Midbrain (tissue), 1 donor: ENCODE measurements at places on chromosomes 7 and 10.
A peak's percentile ranks its signal among the peaks of the same experiment; 100 is the strongest.

DNA sequence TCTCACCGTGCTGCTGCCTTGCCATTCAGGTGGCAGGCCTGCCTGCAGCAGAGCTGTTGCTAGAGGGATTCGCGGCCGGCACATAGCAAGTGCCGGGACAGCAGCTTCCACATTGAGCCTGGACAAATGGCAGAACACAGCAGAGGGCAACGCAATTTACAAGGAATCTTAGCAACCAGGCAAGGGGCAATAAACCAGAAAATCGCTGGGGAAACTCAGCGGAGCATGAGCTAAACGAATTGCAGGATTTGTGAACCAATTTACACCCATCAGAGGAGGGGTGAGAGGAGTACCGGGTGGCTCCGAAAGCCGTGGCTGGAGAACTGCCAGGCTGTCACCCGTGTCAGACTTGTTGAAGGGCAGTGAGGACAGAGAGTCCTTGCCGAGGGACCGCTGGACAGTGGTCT is 58.6 kb upstream of the LOXL4 start:
- peak; percentile 9 for DNase-seq

DNA sequence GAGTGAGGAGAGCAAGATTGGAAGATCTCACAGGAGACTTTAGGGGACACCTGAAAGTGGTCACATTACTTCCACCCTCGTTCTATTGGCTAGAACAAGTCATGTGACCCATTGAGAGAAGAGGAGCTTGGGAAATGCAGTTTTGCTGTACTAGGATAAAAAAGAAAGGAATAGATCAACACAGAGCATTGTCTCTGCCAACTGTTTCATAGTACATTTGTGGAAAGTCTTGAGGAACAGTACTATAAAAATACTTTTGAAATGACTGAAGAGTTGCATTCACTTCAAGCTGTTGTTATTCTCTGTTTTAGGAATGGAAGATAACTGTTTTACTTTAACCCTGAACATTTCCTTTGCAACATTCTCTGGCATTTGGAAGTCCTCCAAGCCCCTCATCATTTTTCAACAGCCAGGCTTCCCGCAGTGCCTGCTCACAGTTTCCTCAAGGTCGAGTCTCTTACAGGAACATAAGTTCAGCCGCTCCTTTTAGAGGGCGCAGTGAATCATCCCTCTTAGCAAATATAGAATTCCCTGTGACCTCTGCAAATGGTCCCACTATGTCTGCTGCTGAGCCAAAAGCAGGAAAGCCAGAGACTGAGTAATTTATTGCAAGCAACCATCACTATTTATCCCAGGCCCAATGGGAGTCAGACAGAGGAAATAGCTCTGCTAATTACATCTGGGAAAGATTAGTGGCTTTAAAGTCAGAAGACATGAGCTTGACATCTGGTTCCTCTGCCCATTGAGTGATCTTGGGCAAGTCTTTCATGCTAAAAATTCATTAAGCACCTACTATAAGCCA is 40.7 kb downstream of the MRPL32 start:
- DNase-seq: no peak

DNA sequence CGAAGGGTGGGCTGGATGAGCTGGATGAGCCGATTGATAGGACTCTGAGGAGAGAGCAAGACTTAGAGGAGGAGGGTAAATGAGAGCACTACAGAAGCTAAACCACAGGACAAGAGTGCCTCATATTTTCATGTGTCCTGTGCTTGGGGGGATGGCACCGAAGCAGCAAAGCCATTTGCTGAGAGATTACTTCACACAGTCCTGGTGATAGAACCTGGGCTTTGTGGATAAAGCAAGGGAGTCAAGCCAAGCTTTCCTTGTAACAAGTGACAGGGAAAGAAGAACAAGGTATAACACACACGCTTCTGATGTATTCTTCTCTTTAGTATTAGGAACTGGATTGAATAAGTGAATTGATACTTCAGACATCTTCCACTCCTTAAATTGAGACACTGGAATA is 253.7 kb downstream of the ANKRD7 start:
- no peak for DNase-seq

DNA sequence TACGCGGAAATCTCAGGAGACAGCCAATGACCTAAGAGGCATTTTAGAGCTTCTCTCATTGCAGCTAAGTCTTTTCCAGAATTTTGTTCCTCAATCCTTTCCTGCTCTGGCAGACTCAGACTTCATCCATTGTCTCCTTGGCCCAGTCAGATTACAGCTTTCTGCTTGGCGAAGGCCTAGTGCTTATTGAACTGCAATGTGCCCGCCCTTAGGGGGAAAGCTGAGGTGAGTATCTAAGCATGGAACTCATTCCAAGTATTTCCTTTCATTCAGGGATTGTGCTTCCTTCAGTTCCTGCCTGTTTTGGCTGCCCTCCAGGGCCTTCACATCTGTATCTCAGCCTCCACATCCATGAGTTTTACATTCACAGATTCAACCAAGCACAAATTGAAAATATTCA is 37.5 kb downstream of the PRLHR start:
- no peak for DNase-seq
